Lower lobe of right lung (tissue), 2 donors: ENCODE measurements at places on chromosomes 3 and 15. TPM values are rescaled to one million over a fixed set of nuclear protein-coding genes. Genes with fewer than 3 reads are reported as not detected.

FBXO40 gene
- total RNA-seq, result 0.09 TPM

RARB gene
- 5.6 TPM for total RNA-seq

TM4SF18 gene
- 6.5 TPM for total RNA-seq

MINAR1 gene
- 0.30 TPM for total RNA-seq

JAGN1 gene
- 23.8 TPM for total RNA-seq

LMCD1 gene
- total RNA-seq, result 93.6 TPM

GOLIM4 gene
- 54.0 TPM for total RNA-seq

LPP gene
- total RNA-seq, result 180 TPM

SCN11A gene
- total RNA-seq, result 0.27 TPM

GPR62 gene
- total RNA-seq, result not detected

RAB6B gene
- total RNA-seq, result 5.5 TPM

ARPP21 gene
- total RNA-seq, result not detected

APOD gene
- 91.6 TPM for total RNA-seq

SOX2 gene
- 4.0 TPM for total RNA-seq

PAQR9 gene
- total RNA-seq, result not detected

CLEC3B gene
- 217 TPM for total RNA-seq

SHF gene
- total RNA-seq, result 6.4 TPM

PPM1L gene
- total RNA-seq, result 14.9 TPM

CD276 gene
- 55.0 TPM for total RNA-seq

CEP97 gene
- total RNA-seq, result 8.0 TPM

NLGN1 gene
- 3.9 TPM for total RNA-seq

MYD88 gene
- 99.7 TPM for total RNA-seq

ENTPD3 gene
- total RNA-seq, result 4.3 TPM

GOLGA8R gene
- 5.1 TPM for total RNA-seq

PTH1R gene
- 14.5 TPM for total RNA-seq
